ENCODE measurements at places on chromosomes 16 and 17.

- no peak for DNase-seq
Measured at GRCh38 chr16:50318796-50319578, 49.8 kb downstream of the BRD7 start.

GRCh38 chr17:61943117-61943516 is 15.3 kb upstream of the INTS2 start:
- no peak for DNase-seq

DNA sequence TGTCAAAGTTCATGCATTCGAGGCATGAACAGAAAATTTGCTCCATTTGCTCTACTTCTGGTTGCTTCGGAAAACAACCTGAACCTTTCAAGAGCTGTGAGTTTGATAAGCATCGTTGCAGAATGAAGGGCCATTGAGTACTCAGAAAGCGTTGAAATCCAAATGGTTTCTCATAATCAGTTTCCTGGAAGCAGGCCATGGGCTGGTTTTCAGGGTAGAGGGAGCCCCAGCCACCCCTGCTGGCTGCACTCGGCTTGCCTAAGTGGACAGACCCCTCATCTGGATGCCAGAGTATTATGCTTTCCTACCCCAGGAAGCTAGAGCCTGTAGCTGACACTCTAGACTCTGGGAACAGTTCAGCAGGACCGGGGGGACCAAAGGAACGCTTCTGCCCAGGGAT is 24.4 kb downstream of the SCNN1G start:
- no peak for DNase-seq

GRCh38 chr16:5971106-5971505 is 873.5 kb upstream of the EEF2KMT start:
- no peak for DNase-seq

Measured in HCEC 1CT (cell line).